ENCODE measurements at places on chromosomes 1 and 21.

DNA sequence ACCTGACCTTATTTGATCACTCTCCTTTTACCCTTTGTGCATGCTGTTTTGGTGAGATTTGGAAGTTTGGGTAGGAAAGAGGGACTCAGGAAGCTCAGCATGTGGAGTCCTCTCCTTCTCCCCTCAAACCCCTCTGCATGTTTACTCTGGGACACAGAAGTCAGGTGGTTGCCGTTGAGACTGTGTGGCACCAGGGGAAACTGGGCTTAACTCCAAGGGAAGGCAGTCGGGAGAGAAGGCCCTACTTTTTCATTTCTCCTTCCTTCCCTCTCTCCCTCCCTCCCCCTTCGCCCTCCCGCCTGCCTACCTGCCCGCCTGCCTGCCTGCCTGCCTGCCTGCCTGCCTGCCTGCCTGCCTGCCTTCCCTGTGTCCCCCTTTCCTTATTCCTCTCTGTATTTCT is 34.8 kb upstream of the TTC22 start:
- no peak for DNase-seq

- peak; percentile 45 for DNase-seq
These were observed 113.0 kb upstream of the VAV3 start for GRCh38 chr1:108077991-108078390.

- DNase-seq: no peak
These were observed 166.3 kb downstream of the TBX15 start for GRCh38 chr1:118821801-118822200.

DNA sequence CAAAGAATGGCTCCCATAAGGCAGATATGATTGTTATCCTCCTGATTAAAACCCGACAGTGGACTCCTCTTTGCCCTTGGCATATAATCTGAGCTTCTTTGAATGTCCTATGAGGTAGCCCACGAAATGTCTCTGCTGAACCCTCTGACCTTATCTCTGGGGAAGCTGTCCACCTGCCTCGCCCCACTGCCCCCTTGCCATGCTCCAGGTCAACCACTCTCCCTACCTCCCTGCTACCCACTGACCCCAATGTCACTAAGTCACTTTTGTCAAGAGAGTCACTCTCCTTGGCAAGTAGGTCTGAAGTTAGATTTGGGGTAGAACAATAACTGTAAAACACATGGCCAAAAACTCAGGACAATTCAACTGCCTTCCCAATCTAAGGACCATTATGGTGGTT is 54.5 kb downstream of the UTP25 start:
- no peak for DNase-seq

DNA sequence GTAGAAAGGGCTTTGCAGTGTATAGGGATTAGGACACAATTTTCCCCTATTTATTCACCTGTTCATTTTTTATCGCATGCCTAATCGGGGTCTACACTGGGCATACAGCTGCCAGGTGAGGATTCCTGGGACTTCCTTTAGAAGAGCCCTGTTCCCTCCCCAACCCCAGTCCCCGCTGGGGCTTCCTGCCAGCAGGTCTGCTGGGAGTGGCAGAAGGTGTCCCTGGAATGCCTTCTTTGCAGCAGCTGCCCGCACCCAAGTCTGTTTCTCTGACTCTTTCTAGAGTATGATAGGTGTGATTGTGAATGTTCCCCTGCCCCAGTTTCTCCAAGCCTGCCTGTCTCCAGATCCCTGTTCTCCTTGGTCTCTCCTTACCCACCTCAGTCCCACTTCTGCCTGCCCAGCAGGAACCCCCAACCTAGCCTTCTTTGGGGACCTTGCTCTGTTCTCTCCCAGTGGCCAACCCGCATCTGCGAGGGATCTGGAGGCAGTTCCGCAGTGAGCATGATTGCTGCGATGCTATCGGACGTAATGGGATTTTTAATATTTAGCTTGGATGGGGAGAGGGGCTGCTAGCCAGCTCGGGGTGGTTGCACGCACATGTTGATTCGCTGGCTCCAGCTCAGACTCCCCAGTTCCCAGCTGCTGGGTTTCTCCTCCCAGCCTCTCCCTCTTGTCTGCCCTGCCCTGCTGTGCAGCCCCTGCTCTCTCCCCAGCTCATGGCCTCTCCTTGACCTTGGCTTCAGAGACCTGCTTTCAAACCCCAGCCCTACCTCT is 79.8 kb downstream of the EPHB2 start:
- no peak for DNase-seq

Data from CD4-positive, alpha-beta T cell treated with Interleukin-6 at 100 ng/mL for 8 hours (primary cell).